ENCODE measurements at places on chromosomes 2 and 18. TPM values are rescaled to one million over a fixed set of nuclear protein-coding genes. Genes with fewer than 3 reads are reported as not detected.

Gene TUBA3E
- total RNA-seq = not detected

Gene PDCD1
- total RNA-seq = not detected

Gene POLE4
- 12.9 TPM for total RNA-seq

Gene PROKR1
- total RNA-seq = not detected

Gene CAPN14
- under 0.01 TPM for total RNA-seq

Gene LINC00305
- total RNA-seq = not detected

Gene PSMA8
- not detected for total RNA-seq

Gene CTNNA2
- total RNA-seq = not detected

Gene PDE1A
- total RNA-seq = 0.27 TPM

Gene TMEM37
- total RNA-seq = 2.4 TPM

All from thoracic aorta endothelial cell (primary cell).